ENCODE measurements at places on chromosomes 12 and 14.

DNA sequence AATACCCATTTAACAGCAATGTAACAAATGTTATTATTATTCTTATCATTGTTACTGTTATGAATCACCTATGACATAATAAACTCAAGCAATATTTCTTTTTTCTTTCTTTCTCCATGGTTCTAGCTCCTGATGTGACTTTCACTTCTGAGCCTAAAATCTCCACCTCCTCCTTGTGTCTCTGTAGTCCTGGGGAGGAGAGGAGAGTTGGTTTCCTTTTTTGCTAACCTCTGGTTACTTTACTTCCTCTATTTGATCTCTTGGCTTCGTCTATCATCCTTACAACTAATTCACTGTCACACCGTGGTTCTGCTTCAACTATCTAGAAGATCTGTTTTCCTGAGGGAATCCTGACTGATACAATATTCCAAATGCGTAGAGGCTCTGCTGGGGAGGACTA is 456.6 kb downstream of the VRK1 start:
- no peak for DNase-seq

DNA sequence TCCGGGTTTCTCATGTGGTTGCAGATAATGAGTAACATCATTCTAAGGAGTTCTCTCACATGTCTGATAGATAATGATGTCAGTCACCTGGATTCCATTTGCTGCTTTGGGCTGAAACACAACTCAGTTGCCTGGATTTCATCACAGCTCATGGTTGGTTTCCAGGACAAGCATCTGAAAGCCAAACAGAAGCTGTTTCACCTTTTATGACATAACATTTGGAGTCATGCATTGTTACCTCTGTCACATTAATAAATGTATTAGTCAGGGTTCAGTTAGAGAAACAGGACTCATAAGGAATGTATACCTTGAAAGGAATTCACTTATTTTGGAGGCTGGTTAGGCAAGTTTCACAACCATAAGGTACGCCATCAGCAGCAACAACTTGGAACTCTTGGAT is 251.9 kb upstream of the ATXN7L3B start:
- no peak for DNase-seq

- peak; percentile 69 for DNase-seq
Observed at GRCh38 chr12:123237646-123238329, 4.6 kb downstream of the MTRFR start.

- peak; percentile 97 for DNase-seq
Observed at GRCh38 chr12:92208613-92209121, 63.0 kb upstream of the BTG1 start.

GRCh38 chr12:122412851-122413433 is 9.5 kb downstream of the CLIP1 start:
- peak; percentile 27 for DNase-seq

- no peak for DNase-seq
Observed at GRCh38 chr14:37168721-37169120, 3.7 kb downstream of the SLC25A21 start.

DNA sequence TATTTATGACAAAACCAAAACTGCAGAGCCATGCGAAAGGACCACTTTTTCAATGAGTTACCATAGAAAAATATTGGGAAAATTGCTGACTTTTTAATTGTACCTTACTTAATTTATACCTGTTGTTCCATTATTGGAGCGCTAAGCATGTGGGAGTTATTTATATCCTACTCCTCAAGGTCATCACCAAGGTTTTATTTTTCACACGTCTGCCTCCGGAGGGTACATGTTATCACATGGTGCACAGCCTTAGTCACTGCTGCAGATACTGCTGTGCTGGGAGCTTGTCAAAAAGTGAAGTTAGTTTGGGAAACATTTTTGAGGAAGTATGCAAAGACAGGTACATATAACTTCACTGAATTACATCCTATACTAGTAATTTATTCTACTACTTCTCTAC is 1444.3 kb downstream of the AACS start:
- no peak for DNase-seq

DNA sequence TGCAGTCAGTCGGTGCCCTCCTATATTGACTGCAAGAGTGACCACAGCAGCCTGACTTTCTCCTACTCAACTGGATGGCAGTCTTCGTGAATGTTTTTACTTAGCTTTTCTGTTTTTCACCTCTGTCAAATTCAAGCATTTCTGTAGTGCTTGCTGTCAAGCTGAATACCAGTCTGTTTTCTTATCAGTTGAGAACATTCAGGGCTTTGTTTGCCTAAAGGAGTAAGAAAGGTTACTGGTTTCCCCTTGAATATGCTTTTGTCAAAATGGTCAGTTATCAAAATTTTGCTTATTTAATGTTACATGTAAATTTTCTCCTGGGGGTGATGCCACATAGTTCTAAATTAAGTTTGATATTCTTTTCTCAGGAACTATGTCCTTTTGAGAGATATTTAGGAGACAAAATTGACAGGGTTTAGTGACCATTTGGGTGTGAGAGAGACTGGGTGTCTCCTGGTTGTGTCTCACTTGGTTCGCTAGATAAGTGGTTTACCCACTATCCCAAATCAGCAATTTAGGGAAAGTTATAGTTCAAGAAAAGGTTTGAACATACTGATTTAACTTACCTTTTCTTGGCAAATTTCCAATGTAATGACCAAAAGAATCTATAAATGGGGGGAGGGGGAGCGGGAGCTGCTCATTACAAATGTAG is 366.3 kb downstream of the TMTC2 start:
- peak; percentile 21 for DNase-seq

GRCh38 chr12:94427501-94428381 is 31.9 kb downstream of the CEP83 start:
- peak; percentile 85 for DNase-seq

- DNase-seq: peak; percentile 91
Observed at GRCh38 chr12:66662729-66663128, 16.1 kb downstream of the GRIP1 start.

GRCh38 chr14:85085981-85086380 is 444.0 kb upstream of the FLRT2 start:
- DNase-seq: no peak

DNA sequence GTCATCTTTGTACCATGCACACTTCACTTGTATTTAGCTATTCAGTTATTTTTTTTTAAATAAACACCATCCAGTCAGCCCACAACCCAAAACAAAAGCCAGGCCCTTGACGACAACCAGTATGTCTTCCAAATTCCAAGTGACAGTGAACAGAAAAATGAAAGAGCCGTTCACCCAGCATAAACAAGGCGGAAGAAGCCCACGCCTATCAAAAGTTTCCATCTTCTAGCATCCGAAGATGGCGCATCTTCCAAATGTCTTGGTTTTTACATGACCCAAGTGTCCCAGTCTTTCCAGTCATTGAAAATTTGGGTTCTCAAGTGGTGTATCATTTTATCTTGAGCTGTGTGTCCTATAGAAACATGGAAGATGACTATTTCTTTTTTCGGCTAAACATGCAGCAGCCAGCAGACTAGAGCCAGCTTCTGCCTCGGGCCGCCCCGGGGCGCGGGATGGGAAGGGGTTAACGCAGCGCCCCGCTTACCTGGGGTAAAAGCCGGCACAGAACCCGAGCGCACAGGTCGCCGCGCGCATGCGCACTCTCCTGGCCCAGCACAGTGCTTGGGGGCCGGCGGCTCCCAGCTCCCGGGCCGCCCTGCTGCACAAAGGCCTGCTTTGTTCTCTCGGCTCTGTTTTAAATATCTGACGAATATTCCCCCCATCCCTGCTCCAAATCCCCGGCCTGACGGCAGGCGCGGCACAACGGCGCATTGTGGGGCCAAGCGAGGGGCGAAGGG is 164.8 kb downstream of the ZFP36L1 start:
- DNase-seq: no peak

- no peak for DNase-seq
Observed at GRCh38 chr14:77681196-77682157, 26.3 kb downstream of the ALKBH1 start.

DNA sequence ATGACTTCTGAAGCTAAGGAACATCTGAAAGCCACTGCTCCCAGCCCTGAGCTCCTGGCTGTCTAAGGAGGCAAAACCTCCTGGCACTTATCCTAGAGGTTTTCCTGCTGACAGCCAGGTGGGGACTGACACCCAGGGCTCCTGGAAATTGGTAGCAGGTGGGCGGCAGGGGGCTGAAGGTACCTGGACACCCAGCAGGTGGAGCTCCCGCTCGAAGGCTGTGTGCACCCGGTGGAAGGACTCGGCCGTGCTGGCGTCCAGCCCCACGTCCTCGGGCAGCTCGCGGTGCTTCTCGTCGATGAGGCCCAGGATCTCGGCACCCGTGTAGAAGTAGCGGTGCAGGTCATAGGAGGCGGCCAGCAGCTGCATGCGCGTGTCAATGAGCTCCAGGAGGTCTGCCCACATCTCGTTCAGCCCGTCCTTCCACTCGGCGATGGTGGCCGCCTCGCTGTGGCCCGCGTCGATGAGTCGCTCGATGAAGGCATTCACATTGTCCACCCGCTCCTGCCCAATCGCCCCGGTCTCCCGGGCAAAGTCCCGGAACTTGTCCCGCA is 68.2 kb downstream of the PLEKHG3 start:
- no peak for DNase-seq

GRCh38 chr12:126493366-126494108 is 1428.3 kb downstream of the AACS start:
- DNase-seq: no peak

DNA sequence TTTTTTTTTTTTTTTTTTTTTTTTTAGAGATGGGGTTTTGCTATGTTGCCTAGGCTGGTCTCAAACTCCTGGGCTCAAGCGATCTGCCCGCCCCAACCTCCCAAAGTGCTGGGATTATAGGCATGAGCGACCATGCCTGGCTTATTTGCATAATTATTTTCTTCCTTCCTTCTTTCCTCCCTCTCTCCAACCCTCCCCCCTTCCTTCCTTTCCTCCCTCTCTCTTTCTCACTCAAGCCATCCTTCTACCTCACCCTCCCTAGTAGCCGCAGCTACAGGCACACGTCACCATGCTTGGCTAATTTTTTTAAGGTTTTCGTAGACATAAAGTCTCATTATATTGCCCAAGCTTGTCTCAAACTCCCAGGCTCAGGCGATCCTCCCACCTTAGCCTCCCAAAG is 83.8 kb downstream of the PEBP1 start:
- no peak for DNase-seq

DNA sequence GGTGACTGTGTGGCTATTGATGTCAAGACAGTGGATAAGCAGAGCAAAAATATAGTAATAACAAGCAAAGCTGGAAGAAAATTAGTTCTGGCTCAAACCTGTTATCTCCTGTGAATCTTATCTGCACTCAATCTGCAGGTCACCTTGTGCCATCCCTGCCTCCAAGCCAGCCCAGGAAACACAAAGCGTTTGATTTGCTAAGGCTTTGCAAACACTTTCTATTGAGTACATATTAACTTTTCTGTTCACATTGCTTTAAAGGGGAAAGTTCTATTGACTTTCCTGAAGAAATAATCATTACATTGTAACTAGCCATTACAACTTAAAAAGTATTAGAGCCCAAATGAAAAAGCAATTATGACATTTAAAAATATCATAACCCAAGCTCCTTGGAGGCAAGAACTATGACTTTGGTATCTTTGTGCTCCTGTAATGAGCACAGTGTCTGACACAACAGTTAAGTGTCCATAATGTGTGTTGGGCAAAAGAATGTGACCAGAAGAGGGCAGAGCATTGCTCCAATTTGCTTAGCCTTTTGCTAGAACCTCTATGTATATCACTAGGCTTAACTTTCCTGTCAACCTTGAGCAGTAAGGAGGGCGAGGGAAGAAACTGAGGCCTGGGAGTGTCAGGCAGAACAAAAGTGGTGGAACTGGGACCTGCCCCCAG is 24.7 kb downstream of the SERPINA3 start:
- DNase-seq: no peak

DNA sequence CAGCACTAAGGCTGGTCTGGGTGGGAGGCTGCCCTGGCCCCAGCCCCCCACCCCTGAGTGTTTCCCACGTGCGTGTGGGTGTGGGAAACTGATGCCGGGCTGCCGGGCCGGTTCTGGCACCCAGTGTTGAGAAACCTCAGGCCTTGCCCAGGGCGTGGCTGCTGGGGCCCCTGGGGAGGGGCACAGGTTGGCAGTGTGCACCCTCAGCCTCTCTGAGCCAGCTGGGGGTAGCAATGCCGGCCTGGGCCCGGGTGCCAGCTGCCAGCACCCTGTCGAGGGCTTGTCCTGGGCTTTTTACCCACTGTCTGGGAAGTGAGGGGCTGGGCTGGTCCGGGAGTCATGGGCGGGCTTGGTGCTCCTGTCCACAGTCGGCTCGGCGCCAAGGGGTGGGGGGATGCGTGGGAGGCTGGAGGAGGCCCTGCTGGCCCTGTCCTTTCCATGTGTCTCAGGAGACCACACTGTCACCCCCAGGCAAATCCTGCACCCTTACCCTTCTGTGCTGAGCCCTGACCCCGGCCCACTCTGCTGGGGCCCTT is 15.7 kb downstream of the ASPG start:
- DNase-seq: no peak

- DNase-seq: peak; percentile 99
Observed at GRCh38 chr14:68935761-68936214, 43.3 kb downstream of the ACTN1 start.

DNA sequence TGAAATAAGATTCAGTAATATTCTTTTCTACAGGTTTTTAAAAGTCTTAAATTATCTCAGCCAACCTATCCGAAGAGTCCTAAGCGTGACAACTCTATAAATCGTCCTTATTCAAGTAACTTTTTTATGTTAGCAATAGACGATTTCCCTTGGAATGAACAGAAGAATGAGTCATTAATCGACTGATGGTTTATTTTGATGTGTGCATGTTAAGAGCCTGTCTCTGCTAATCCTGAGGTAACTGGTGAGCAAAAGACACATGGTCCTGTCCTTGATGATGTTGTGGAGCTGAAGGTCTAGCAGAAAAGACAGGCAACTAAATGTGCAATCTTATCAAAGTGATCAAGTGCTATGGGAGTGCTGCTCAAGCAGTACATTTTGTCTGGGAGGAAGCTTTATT is 80.4 kb downstream of the DAAM1 start:
- DNase-seq: no peak

GRCh38 chr12:125861299-125862281 is 796.4 kb downstream of the AACS start:
- no peak for DNase-seq

DNA sequence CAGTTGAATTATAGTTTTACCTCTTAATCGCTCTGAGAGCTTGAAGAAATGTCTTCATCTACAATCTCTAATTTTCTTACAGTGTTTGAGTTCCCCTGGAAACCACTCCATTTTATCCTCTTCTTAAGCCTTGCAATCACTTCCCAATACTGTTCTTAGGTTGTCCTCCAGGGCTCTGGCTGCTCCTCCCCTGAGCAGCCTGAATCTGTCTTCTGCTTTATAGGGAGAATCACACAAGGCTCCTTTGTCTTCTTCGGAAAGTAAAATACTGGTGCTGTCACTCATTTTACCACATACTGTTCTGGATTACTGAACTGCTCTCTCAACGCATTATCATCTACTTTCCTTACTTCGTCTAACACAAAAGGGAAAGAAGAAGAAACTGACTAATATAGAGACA is 133.7 kb downstream of the MDGA2 start:
- no peak for DNase-seq

GRCh38 chr12:56836800-56837663 is 73.9 kb downstream of the HSD17B6 start:
- no peak for DNase-seq

DNA sequence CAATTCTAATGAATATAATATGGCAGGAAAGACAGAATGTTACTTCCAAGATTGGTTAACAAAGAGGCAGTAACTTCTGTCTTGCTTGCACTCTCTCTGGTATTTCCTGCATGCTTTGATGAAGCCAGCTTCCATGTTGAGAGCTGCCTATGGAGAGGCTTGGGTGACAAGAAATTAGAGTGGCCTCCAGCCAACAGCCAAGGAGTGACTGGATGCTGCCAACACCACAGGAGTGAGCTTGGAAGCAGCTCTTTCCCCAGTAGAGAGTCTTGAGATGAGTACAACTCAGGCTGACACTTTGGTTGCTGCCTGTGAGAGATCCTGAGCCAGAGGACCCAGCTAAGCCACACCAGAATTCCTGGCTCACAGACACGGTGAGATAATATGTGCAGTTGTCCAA is 183.1 kb downstream of the RMST start:
- DNase-seq: no peak

All from endothelial cell of umbilical vein (primary cell).